ENCODE measurements at places on chromosomes 12 and 14. TPM values are rescaled to one million over a fixed set of nuclear protein-coding genes. Genes with fewer than 3 reads are reported as not detected.

DNA sequence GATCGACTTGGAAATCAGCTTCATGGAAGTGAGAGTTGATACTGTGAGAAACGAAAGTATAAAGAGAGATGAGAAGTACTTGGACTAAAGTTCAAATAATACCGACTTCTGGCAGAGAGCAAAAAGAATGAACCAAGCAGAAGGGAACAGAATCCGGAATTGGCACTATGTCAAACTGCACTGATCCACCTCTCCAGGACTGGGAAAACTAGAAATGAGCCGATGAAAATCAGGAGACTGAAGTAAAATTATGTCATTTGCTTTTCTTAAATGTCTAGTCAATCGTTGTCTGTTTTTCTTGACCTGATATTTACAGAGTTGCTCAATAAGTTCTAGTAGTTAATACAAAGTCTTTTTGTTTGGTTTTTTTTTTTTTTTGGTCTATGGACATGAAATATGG lies 163.0 kb upstream of the FOXG1 start:
- DNase-seq, result no peak

DNA sequence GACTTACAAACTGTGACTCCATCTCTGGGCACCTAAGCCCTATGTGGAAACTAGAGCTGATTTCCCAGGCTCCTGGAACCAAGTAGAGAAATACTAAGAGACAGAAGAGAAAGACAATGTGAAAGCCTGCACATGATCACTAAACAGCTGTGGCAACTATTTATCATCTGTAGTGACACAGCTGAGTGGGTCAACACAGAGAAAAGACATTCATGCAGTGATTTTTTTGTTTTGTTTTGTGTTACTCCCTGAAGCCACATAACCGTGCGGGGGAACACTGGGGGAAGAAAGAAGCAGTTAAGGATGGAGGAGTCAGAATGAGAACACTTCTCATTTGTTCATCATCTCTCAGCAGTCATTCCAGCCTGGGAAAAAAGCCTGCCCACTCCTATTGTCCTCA lies 1.5 kb downstream of the PRR4 start:
- no peak for DNase-seq

DNA sequence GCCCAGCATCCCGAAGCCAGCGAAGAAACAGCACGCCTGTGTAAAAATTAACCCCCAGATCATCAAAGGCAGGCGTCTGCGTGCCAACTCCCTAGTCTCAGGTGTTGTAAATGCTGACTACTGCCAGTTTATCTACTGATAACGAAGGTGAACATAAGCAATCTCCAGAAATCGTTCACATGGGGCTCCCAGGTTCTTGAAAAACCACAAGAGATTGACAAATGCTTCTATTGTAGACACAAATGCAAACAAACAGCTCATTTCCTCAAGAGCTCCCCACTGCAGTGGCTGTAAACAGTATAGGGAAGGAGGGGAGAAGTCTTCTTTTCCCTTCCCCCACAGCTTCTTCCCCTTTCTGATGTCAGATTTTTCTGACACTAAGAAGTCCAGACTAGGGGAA lies 5.3 kb upstream of the PLEKHG3 start:
- no peak for DNase-seq

DNA sequence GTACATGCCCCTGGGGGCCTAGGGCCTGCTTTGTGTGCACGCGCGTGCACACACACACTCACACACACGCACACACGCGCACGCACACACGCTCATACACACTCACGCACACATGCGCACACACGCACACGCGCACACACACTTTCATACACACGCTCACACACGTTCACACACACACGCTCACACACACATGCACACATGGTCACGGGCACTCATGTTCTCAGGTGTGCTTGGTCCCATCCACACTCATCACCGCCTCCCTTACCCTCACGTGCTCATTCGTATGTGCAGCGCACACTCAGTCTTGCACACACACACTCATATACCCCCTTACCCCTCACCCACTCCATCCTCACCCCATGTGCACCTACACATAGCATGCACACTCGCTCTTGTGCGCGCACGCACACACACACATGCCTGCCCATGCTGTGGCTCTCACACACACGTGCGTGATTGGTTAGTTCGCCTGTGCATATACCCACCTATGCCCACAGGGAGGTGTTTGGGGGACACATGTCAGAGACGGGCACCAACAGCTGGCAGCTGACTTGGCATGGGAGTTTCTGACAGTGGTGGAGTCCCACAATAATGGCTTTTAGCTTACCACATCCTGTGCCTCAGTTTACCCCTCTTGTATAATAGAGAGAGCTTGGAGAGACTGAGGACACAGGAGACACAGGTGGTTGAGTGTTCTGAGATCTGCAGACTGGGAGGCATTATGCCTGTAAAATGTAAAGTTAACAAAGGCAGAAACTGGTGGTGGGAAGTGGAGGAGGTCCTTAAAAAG lies 28.7 kb downstream of the TSPAN9 start:
- DNase-seq, result no peak

DNA sequence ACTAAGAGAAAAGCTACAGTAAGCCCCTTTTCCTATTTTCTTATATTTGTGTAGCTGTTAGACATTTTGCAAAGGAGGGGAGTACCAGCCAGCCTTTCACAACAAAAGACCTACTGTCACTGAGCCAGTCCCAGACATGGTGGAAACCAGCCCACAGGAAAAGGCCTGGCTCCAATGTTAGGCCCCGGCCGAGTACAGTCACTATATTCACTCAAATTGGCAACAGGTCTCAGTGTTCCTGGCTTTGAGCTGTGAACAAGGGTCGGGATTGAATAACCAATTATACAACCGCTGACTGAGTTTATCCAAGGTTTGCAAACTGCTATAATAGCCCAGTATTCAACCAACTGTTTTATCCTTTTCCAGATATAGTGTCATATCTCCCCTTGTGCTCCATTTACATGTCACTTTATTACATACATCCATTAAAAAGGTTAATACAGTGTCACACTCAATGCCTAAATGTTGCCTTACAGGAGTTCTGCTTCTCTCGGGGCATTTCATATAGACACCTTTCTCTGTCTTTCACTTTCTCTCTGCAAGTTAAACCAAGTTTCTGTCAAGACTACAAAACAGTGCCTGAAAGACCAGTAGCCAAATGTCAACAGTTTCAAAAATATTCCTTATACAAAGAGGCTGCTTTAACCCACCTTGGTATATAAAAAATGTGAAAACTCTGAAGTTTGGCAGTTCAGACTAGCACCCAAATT lies 178.1 kb downstream of the SOX5 start:
- DNase-seq, result peak; percentile 63

IAPP gene
- total RNA-seq, result not detected

SIX1 gene
- total RNA-seq, result 41.4 TPM

Data from psoas muscle (tissue), 8 donors.